ENCODE measurements at places on chromosomes 13 and 19. TPM values are rescaled to one million over a fixed set of nuclear protein-coding genes. Genes with fewer than 3 reads are reported as not detected.

CGB3 gene
- not detected for total RNA-seq

KASH5 gene
- not detected for total RNA-seq

BRME1 gene
- not detected for total RNA-seq

CYP4F12 gene
- total RNA-seq: not detected

CGB1 gene
- not detected for total RNA-seq

CARM1 gene
- 46.4 TPM for total RNA-seq

OR7C1 gene
- not detected for total RNA-seq
